ENCODE measurements at places on chromosomes 13 and 19.

- no peak for DNase-seq
Observed at GRCh38 chr13:48875047-48875446, 100.7 kb upstream of the FNDC3A start.

- no peak for DNase-seq
Observed at GRCh38 chr19:6099033-6099432, 11.3 kb downstream of the RFX2 start.

DNA sequence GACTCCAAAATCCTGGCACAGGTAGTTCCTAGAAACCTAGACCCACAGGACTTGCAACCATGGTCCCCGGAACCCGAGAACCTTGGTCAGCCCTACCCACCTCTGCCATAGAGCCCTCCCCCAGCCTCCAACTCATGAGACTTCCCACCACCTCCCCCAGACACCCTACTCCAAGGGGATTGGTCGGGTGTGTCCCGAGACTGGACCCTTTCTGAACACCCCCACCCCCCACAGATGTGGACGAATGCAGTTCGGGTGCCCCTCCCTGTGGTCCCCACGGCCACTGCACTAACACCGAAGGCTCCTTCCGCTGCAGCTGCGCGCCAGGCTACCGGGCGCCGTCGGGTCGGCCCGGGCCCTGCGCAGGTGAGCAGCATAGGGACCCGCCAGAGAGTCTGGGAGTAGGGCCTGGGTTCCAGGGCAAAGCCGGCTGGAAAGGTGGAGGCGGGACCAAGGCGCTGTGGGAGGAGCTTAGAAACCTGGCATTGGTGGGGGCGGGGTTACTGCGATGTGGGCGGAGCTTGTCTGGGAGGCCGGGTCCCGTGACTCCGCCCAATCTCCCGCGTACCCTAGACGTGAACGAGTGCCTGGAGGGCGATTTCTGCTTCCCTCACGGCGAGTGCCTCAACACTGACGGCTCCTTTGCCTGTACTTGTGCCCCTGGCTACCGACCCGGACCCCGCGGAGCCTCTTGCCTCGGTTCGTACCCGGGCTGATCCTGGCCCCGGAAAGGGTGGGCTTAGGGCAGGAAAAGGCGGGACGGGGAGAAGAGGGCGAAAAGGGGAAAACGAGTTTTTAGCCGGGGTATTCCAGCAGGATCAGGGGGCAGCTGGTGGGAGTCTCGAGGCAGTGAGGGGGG is 11.9 kb downstream of the LTBP4 start:
- DNase-seq, result peak; percentile 57

DNA sequence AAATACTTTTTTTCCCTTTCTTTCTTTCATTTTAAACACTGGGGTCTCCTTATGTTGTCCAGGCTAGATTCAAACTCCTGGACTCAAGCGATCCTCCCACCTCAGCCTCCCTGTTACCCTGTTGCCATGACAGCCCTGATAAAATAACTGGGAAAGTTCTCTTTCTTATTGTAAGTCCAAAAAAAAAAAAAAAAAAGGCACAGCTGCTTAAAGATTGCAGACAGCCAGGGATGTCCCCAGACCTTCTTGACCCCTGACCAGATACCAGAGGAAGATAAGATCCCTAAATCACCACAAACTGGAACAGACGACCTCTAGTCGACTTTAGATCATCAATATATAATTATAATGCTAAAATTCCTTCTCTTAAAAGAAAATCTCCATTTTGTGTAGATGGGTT is 1.1 kb upstream of the MVB12A start:
- DNase-seq, result no peak

DNA sequence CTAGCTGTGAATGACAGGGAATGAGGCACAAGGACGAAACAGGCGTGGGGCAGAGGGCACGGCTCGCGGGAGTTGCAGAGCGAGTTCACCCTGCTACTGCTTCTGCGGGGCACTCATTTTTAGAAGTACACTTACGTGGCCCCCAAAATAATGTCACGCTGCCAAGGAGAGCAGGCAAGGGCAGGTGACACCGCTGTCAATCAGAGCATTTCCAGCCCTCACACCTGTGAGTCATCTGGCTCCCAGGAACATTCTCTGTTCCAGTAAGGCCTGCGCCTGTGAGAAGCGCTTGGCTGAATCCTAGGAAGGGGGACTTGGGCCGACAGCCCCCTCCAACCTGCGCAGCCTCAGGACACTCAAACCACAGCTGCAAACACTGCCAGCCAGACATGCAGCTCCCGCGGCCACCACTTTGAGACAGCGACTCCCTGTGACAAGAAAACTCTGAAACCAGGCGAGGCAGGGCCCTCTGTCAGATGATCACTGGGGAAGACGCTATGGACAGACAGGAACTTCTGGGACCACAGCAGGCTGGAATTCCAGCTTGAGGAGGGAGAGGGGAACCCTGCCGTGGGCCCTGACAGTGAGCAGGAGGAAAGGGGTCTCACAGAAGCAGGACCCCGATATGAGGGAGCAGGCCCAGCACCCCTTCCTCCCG is 12.7 kb downstream of the DOT1L start:
- DNase-seq, result no peak

DNA sequence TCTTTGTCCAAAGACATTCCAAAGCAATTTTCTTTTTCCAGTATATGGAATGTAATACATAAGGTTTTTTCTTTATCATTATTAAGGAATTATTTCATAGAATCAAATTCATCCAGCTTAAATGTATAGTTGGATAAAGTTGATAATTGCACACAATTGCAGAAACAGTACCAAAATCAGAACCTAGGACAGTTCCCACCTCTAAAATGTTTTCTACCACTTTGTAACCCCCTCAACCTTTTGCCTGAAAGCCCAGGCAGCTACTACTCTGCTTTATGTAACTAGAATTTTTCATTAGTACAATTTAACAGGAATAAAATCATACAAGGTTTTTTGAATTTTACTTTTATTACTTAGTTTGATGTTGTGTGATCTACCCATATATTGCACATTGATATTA is 98.0 kb downstream of the PRR20E start:
- no peak for DNase-seq

GRCh38 chr13:94121686-94122085 is 357.8 kb downstream of the DCT start:
- no peak for DNase-seq

- no peak for DNase-seq
Observed at GRCh38 chr19:38666663-38667511, 19.4 kb downstream of the ACTN4 start.

GRCh38 chr19:17074634-17075034 is 618 bp downstream of the HAUS8 start:
- no peak for DNase-seq

- no peak for DNase-seq
Observed at GRCh38 chr19:14473978-14474578, 1.1 kb downstream of the PTGER1 start.
